Mucosa of gallbladder (tissue), 1 donor: ENCODE measurements at places on chromosomes 4 and X. TPM values are rescaled to one million over a fixed set of nuclear protein-coding genes. Genes with fewer than 3 reads are reported as not detected.

- DNase-seq = no peak
Measured at GRCh38 chr4:184955636-184956035, 62.7 kb upstream of the HELT start.

- DNase-seq = no peak
Measured at GRCh38 chr4:152528060-152528459, 7.8 kb downstream of the FBXW7 start.

Gene CLNK
- 0.14 TPM for total RNA-seq

- no peak for DNase-seq
Measured at GRCh38 chr4:156946516-156947424, 24.8 kb downstream of the PDGFC start.

DNA sequence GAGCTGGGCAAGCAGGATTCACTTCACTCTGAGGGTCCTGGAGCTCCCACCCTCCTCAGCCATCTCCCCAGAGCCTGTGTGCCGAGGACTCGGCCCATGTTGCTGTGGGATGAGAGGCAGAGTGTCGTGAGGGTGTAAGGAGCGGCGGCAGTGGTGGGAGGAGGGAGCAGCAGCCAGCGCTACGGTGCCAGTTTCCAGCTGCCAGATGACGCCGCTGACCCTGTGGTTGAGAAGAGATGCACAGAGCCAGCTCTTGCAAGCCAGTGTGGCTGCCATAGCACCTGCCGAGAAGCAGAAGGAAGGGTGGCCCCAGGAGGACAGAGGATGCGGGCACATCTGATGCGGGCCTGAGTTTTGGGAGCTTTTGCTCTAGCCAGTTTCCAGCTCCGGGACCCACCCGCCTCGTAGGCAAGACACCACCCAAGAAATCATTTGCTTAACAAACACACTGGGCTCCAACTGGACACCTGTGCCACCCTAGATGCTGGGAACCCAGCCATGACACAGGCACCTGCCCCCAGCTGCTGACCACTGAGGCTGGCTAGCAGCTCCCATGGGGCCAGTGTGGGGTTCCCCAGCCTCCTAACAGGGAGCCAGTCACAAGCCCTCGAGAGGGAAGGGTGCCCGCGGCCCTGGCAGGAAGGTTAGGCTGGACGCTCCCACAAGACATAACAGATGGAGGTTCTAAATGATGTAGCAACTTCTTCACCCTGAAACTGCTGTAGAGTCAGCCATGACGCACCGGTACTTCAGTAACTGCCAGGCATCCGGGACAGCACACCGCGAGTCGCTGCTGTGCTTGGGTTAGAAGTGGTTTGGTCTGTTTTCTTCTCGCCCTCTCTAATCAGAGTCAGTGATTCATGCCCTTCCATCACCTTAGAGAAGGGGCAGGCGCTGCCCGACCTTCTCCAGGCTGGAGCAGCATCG, 8.9 kb downstream of the MSANTD1 start:
- no peak for DNase-seq

Gene DEFB131A
- total RNA-seq = not detected
